ENCODE measurements at places on chromosomes 11 and 22.

- no peak for DNase-seq
Measured at GRCh38 chr22:46195487-46196165, 45.3 kb downstream of the PPARA start.

DNA sequence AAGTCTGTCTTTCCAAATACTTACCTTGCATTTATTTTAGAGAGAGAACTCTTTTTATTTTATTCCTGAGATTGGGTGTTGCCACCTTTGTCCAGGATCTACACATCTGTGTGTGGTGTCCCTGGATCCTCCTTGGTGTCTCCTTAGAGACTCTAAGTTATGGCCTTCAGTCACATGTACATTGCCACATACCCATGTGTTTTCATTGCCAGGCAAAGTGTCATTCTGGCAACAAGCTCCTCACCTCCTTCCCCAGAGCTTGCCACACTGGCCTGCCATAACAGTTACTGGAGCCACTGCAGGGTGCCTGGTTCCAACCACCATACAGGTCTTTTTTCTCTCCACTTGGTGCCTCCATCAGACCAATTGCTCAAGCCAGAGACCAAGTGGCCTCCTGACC, 379.7 kb downstream of the NTM start:
- no peak for DNase-seq

GRCh38 chr11:120561286-120561685, 49.7 kb downstream of the GRIK4 start:
- no peak for DNase-seq

GRCh38 chr22:37560608-37561211, 430 bp downstream of the CDC42EP1 start:
- DNase-seq = no peak

GRCh38 chr11:63837027-63837688, 1.8 kb upstream of the MARK2 start:
- peak; percentile 77 for DNase-seq

GRCh38 chr11:30489511-30489910, 96.6 kb downstream of the MPPED2 start:
- no peak for DNase-seq

DNA sequence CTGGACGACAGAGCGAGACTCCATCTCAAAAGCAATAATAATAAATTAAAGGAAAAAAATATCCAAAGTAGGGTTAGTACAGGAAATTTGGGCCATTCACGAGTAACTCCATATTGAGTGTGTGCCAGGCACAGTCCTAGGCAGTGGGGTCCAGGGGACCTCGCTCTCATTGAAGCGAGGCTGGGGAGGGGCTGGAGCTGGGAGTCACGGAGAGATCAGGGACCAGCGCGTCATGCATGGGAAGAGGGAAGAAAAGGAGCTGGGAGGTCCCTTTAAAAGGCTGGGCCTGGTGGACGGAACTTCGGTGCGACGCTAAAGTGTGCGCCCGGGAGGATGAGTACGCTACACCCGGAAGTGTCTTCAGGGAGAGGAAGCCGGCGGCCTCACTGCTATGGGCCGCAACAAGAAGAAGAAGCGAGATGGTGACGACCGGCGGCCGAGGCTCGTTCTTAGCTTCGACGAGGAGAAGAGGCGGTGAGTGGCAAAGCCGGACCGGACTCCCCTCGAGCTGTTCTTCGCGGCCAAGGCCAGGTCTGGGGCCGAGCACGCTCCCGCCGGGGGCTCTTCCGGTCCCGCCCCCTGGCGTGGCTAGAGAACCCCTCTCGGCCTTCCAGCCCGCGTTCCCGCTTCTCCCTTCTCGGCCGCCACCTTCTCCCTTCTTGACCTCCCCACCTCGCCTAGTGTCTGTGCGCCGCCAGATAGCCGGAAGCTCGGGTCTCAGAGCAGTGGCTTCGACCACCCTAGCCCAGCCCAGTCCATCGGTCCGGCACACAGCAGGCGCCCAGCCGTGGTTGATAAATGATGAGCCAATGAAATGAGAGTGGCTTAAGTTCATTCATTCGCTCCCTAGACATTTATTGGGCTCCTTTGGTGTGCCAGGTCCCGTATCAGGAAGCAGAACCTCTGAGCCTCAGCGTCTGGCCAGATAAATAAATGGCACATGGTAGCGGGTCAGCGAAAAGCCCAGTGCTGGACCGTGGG, at the start of gene NOL12:
TSS of gene NOL12 (plus strand) at position 342 of the 981 bp plus-strand sequence. CDS start at position 392, 50 bp downstream.
- DNase-seq = peak; percentile 82

GRCh38 chr22:49938565-49939136, 20.2 kb downstream of the CRELD2 start:
- DNase-seq = no peak

DNA sequence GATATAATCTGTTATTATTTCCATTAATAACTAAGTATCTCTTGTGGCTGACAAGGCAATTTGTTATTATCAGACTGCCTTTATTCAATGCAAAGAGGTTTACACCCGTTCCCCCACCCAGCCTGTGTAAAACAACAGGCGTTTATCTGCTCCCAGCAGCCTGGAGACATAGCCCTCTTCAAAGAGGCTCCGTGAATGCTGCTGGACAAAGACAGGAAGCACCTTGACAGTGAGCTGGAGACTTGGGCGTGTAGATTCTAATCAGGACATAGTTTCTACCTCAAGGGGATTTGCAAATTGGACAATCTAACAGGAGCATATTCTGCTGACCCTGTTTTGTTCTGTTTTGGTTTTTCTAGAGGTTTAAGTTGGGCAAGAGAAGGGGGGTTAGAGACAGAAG, 733.0 kb upstream of the KIRREL3 start:
- no peak for DNase-seq

- DNase-seq = no peak
Measured at GRCh38 chr11:60786811-60787567, 1.9 kb downstream of the MS4A10 start.

DNA sequence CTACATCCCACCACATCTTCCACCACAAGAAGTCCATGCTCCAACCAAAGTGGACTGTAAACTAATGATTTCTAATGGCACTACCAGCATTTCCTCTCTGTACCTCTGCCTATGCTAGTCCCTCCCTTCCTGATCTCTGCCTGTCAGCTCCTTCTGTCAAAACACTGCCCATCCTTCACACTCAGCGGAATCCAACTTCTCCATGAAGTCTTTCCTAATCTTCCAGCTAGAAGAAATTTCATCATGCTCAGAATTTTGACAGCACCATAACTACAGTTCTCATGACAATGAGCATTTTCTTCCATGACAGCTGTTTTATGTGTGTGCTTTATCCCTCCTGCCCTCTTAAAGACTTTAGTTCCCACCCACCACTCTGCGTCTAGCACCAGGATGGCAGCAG, 111.4 kb downstream of the SERGEF start:
- DNase-seq = no peak

GRCh38 chr11:120945042-120945441, 78.9 kb upstream of the TBCEL start:
- no peak for DNase-seq

DNA sequence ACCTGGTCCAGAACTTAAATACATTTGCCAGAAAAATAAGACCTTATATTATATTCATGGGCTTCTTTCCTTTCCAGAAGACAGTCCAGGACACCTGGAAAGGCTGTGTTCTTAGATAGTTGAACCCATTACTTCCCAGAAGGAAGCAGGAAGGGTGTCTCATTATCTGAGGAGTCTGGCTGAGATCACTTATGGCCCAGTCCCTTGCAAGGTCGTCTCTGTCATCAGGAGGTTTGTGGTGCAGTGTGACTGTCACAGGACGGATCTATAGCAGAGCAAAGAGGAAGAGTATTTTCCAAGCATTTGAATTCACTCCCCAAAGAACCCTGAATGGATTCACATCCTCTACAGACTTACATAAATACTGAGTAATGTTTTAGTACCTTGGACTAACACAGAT, 270.7 kb upstream of the MTNR1B start:
- no peak for DNase-seq
